AG08395 (cell line): ENCODE measurements at places on chromosomes 11 and 22.

GRCh38 chr11:67062526-67063373 is 6.1 kb downstream of the RHOD start:
- no peak for DNase-seq

GRCh38 chr11:2086239-2087040 is 52.7 kb downstream of the IGF2 start:
- DNase-seq: no peak

- DNase-seq: no peak
Measured at GRCh38 chr11:60924906-60925853, 920 bp downstream of the TMEM132A start.

DNA sequence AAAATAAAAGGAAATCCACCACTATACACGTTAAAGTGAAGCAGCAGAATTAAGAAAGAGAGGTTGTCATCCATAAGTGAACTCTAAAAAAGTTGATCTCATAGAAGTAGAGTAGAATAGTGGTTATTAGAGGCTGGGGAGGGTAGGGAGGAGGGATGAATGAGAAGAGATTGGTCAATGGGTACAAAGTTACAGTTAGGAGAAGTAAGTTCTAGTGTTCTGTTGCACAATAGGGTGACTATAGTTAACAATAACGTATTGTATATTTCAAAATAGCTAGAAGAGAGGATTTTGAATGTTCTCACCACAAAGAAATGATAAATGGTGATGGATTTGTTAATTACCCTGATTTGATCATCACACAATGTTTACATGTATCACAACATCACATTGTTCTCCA is 72.0 kb downstream of the CD82 start:
- DNase-seq: no peak

GRCh38 chr22:47213571-47214230 is 451.3 kb downstream of the TBC1D22A start:
- DNase-seq: peak; percentile 46

DNA sequence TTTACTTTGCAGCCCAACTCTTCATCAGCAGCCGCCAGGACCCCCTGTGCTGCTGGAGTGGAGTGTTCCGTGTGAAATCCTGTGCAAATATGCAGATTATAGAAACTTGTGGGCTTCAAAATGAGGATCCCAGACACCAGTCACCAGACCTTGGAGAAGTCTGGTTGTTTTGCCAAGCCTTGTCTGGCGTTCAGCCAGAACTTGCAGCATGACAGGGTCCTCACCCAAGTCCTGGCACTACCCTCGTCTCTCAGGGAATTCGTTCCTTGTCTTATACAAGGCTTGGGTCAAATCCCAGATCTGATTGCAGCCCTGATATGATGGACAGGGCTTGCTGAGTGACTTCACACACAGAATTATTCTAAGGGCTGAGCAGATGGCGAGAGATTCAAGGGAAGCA is 18.9 kb downstream of the SHISAL1 start:
- DNase-seq: no peak

DNA sequence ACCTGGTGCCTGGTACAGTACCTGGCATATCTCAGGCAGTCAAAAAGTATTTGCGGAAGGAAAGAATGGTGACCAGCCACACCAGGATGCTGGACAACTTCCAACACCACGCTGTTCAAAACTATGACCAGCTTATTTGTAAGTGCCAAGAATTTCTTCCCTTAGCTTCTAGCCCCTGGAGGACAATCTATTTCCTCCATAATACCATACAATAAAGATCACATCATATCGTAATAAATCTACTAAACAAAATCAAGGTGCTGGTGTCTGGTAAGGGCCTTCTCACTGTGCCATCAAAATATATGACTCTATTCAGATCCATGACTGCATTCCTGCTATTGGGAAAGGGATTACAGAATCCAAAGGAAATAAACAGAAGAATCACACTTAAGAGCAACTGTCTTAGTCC is 51.5 kb downstream of the ALG9 start:
- peak; percentile 29 for DNase-seq

- peak; percentile 79 for DNase-seq
Measured at GRCh38 chr11:72738199-72739141, 13.7 kb downstream of the ARAP1 start.

GRCh38 chr22:35688913-35689675 is 28.6 kb upstream of the APOL5 start:
- no peak for DNase-seq

- no peak for DNase-seq
Measured at GRCh38 chr11:18699848-18700261, 1.3 kb downstream of the TMEM86A start.

GRCh38 chr11:77522215-77522614 is 48.3 kb upstream of the PAK1 start:
- no peak for DNase-seq

DNA sequence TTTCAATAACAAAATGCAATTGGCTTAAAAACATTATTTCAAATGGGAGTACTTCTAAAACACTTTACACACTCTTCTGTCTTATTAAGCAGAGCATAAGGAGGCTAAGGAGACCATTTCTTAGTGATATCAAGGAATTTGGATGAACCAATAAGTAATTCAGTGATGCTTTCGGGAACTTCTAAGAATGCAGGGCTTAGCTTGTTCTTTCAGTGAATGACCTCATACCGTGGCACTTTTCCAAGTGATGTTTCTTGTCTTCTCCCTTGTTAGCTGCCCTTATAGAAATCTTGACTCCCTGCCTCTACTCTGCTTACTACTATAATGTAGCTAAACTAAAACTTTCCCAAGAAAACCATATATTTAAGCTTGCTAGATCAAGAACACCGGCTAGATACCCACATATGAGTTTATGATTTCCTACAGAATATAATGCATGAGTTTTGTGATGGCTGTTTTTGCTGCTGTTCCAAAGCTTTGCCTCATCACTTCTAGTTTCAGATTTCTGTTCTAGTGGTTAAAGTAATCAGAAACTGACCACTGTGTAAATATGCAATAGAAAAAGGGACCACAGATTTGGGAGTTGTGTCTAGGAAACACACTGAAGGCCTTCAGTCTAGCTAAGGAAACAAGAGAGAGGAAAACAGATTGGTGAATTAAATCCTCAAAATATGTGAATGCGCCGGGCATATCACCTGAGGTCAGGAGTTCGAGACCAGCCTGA is 37.5 kb upstream of the STK33 start:
- peak; percentile 72 for DNase-seq

GRCh38 chr11:114162719-114163123 is 103.2 kb downstream of the ZBTB16 start:
- peak; percentile 94 for DNase-seq

DNA sequence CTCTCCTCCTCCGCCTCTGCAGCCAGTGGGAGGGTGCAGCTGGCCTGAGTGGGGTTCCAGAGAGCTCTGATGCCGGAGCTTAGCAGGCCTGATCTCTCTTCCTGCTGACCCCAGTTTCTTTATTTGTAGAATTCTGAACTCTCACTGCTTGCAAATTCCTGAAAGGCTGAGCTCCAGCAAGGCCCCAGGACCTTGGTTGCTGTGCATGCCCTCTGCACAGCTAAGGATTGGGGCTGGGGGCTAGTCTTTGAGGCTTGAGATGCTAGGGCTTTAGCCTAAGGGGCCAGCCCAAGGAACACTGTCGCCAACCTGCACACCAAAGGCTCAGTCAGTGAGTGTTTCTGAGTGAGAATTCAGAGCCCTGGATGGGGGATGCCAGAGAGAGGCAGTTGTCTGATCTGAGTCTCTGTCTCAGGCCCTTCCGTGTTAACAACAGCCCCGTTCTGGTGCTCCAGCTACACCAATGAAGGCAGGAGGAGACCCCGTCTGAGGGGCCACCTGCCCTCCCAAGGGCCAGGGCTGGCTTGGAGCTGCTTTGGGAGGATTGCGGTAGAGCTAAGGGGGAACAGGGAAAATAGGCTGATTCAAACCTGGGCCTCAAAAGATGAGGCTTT is 106.0 kb upstream of the LMO1 start:
- DNase-seq: no peak

- peak; percentile 75 for DNase-seq
Measured at GRCh38 chr11:75532200-75533048, 6.7 kb upstream of the GDPD5 start.

- no peak for DNase-seq
Measured at GRCh38 chr11:57310630-57311086, 14.1 kb downstream of the TNKS1BP1 start.

DNA sequence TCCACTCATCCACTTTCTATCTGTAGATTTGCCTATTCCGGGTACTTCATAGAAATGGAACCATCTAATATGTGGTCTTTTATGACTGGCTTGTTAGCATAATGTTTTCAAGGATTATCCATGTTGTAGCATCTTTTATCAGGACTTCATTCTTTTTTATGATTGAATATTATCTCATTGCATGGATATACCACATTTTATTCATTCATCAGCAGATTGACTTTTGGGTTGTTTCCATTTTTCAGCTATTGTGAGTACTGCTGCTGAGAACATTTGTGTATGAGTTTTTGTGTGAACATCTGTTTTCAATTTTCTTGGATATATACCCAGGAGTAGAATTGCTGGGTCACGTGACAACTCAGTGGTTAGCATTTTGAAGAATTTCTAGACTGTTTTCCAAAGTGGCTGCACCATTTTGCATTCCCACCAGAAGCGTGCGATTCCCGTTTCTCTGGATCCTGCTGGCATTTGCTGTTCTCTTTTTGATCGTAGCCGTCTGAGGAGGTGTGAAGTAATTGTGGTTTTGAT is 8.9 kb downstream of the DERL3 start:
- DNase-seq: peak; percentile 55

DNA sequence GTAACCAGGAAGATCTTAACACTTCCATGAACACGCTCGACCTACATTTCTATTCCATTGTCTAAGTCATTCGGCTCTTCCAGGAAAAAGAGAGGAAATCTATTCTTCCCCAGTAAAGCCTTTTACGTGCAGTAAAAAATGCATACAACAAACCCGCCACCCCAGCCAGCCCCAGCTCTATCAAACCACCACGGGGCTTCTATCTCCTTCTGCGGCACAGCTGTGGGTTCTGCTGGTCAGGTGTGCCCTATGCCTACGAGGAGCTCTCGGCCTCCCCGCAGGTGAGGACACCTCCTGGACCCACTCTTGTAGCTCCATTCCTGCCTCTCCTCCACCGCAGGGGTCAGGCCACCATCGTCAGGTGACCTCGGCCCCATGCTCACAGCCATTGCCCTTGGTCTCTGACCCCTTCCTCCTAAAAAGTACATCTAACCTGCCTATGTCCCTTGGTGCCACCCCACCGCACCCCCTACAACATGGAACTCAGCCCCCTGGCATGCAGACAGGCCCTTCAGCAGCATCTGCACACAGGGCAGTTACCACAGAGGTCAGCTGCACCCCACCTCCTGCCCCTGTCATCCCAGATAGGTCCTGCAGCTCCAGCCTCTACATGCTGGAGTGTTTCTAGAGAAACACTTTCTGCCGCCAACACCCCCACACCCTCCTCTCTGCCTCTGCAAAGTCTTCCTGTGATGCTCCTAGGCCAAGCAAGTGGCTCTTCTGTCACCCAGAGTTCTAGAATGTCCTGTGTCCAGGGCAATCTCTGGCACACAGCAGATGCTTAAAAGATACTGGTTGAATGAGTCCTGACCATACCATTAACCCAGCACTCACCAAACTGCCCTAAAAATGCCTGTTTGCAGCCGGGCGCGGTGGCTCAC is 3.1 kb downstream of the DEAF1 start:
- no peak for DNase-seq

DNA sequence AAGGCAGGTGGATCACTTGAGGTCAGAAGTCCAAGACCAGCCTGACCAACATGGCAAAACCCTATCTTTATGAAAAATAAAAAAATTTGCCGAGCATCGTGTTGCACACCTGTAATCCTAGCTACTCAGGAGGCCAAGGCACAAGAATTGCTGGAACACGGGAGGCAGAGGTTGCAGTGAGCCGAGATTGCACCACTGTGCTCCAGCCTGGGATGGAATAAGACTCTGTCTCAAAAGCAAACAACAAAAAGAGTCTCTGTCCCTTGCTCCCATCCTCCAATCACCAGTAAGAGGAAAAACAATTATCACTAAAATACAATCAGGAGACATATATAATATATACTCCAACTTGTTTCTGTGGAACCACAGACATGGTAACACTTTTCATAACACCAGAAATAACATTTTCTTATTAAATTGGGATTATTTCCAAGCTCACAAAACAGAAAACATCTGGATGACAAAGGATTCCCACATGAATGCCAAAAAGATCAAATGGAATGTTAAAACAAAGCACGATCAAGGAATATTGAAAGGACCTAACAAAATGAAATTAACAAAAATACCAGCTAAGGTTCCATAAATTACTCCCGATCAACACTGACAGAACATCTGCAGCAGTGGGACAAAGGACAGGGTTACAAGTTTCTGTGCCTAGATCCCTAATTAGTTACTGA is 15.2 kb downstream of the FCHSD2 start:
- DNase-seq: peak; percentile 10

GRCh38 chr11:35003186-35003585 is 86.8 kb downstream of the PDHX start:
- no peak for DNase-seq

DNA sequence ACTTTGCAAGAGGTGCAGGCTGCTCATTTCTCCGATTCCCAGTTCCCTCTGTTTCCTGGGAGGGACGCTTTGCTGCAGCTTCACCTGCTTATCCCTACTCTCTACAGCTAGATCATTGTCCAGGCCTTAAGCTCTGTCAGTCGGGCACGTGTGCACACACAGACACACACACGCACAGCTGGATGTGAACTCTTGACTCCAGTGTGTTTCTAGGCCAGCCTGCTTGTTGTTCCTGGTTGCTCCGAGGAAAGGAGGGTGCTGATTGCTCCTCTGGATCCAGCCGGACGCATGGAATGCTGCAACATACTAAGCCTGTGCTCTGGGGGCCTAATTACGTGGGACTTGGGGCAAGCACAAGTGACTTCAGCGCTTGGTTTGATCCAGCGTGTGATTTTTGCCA is 19.7 kb downstream of the ZNRF3 start:
- DNase-seq: no peak

- DNase-seq: peak; percentile 50
Measured at GRCh38 chr11:130609121-130610035, 160.9 kb downstream of the ADAMTS15 start.

DNA sequence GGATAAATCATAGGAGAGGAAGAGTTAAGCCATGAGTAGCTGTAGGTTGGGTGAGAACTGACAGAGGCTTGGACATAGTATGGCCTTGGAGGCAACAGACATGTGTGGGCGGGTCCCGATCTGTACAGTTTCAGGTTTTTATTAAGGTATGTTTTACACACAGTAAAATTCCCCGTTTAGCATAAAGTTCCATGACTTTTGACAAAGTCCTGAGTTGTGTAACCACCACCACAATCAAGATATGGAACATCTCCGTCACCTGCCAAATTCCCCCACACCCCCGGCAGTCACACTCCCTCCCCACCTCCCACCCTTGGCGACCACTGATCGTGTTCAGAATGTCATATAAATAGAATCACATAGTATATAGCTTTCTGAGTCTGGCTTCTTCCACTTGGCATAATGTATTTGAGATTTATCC is 68.1 kb downstream of the GRIK4 start:
- DNase-seq: no peak
